Activated CD8-positive, alpha-beta memory T cell treated with anti-CD3 and anti-CD28 coated beads, Interleukin-2, amount 50 U/mL, for 48 hours (primary cell): ENCODE measurements at places on chromosomes 3 and 15.

DNA sequence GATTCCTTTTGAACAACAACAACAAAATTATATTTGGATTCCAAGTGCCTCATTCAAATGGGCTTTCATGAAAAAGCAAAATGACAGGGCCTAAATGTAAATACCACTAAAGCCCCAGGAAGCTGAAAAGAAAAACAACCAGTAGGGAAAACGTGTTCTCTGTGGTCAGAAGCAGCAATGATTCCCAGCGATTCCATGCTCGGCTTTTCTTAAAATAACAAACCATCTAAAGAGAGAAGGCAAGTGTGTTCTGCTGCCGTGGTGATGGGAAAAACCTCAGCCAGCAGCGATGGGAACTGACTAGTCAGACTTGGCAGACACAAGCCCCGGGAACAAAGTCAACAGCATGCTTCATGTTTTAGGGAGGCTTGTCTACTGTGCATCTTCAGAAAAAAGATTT, 153.6 kb downstream of the TNIK start:
- no peak for DNase-seq

- DNase-seq, result no peak
Observed at GRCh38 chr3:175839366-175840005, 980.4 kb downstream of the NAALADL2 start.

GRCh38 chr3:127819086-127819485, 3.2 kb downstream of the MGLL start:
- DNase-seq, result no peak

- peak; percentile 7 for DNase-seq
Observed at GRCh38 chr15:101000271-101000681, 81.1 kb downstream of the LRRK1 start.

DNA sequence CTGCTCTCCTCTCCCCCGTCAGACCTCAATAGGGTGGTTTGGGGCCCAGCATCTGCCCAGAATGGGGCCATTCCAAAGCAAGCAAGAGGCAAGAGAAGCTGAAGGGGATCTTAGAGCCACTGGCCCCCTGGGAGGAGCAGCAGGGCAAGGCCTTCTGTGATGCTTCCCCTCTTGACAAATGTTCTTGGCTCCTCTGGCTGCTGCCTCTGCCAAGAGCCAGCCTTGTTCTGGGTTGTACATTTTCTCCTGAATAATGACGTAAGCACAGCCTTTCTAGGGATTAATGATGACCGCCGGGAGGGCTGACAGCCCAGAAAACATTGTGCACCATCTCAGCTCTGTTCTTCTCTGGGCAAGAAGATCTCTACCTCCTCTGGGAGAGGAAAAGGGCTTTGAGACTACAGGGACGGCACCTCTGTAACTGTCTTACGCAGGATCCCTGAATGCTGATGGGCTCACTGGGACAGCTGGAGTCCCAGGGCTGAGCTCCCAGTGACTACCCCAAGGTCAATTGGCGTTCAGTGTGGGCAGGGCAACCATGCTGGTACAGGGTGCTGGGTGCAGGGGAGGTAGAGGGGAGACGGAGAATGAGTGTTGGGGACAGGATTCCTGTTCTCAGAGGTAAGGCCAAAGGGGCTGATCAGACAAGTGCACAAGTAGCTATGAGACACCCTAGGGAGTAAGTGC, 253.3 kb downstream of the FAM43A start:
- no peak for DNase-seq

- no peak for DNase-seq
Observed at GRCh38 chr15:66152650-66153049, 100.9 kb downstream of the MEGF11 start.

GRCh38 chr3:51698209-51698608, 8.7 kb upstream of the GRM2 start:
- DNase-seq, result no peak

DNA sequence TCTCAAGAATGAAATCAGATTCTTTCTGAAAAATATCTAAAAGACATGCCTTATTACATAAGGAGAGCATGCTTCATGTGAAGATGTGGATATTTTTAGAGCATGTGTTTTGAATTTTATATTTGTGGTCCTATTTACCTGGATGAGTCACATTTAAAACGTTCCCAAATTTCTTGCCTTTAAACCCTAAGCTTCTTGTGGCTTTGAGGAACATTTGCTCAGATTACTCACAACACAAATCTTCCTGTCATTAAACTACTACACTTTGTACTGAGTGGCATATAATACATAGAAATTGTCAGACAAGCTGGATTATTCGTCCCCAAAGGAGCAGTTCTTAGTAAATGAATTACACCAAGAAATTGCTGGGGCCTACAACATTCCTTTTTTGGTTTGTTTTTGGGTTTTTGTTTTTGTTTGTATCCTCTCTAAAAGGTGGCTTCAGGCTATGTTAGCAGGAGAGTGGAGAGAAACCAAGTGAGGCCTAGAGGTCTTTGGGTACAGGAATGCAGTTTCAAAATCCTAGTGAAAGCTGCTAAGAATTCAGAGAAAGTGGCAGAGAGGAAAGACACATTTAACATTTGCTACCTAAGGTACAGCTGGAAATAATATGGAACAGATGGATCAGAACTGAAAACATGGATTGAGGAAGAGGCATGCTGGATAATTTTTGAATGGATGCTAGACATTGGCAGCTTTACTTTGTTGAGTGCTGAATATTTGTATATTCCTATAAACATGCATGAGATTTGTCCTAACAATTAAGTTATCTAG, 128.1 kb downstream of the RPL22L1 start:
- no peak for DNase-seq

GRCh38 chr3:108590460-108590859, 938 bp downstream of the DZIP3 start:
- DNase-seq, result no peak

DNA sequence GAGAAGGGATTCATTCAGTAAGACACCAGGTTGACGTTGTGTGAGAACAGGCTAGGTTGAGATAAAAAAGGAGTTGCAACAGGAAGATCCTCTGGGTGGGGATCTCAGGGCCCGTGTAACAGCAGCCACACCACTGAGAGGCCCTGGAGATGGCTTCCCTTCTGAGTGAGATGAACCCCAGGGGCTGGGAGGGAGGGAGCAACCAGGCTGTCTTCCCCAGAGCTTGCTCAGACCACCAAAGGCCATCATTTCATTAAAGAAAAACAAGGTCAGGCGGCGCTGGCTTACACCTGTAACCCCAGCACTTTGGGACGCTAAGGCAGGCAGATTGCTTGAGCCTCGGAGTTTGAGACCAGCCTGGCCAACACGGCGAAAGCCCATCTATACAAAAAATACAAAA, 187.7 kb downstream of the ATP10A start:
- no peak for DNase-seq

- no peak for DNase-seq
Observed at GRCh38 chr15:82944056-82944455, 8.5 kb downstream of the HOMER2 start.

GRCh38 chr3:83738202-83738601, 1220.6 kb upstream of the CADM2 start:
- no peak for DNase-seq

GRCh38 chr3:364287-364686, 167.7 kb downstream of the CHL1 start:
- DNase-seq, result no peak

DNA sequence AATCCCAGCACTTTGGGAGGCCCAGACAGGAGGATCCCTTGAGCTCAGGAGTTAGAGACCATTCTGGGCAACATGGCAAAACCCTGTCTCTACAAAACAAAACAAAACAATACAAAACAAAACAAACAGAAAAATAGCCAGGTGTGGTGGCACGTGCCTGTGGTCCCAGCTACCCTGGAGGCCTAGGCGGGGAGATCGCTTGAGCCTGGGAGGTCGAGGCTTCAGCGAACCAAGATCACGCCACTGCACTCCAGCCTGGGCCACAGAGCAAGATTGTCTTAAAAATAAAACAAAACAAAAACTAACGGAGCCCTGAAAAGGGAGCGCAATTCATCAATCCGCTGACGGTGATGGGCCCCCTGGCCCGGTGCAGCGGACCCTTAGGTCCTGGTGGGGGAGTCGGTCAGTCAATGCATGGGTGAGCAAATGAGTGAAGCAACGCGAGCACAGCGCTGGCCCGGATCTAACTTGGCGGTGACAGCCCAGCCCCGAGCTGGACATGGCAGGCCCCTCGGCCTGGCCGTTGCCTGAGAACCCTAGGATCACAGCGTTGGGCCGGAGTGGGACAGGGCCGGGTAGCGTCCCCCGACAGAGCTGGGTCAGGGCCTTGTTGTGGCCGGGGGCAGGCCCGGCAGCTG, 52.4 kb upstream of the BLM start:
- DNase-seq, result no peak

- no peak for DNase-seq
Observed at GRCh38 chr15:79903144-79903543, 6.3 kb upstream of the MTHFS start.

- no peak for DNase-seq
Observed at GRCh38 chr3:39473452-39474125, 6.1 kb downstream of the MOBP start.

DNA sequence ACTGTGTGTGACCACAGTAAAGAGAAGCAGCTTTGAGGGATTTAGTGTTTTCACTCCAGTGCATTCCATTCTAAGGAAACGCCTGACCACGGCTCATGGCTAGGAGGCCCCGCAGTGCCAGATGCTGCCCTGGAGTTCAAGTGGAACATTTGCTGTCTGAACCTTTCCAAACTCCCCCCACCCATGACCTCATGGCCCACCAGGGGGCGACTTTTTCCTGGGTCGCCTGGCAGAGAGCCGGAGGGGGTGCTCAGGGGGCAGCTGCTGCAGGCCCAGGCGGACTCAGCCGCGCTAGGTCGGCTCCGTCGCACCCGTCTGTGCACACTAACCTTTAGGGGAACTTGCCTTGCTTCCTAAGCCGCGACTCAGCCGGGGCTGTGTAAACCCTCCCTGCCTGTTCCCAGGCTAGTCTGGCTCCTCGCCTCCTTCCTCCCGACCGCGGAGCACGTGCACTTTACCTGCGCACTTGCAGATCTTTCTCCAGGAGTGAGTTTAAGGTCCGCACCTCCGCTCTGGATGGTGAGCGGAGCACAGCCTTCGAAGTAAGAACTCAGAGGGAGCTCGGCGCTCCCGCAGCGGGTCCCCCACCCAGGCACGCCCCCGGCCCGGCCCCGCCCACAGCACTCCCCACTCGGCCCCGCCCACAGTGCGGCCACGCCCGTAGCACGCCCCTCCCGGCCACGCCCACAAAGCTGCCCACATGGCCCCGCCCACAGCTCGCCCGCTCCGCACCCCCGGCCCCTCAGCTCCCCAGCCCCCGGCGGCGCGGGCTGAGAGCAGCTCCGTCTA, at the start of gene OCA2:
Gene OCA2 (minus strand): TSS at position 550 of the 789 bp plus-strand sequence. CDS start 17,441 bp downstream, outside the sequence.
- DNase-seq, result peak; percentile 83

GRCh38 chr3:59605318-59605717, 555.5 kb upstream of the CFAP20DC start:
- no peak for DNase-seq

- no peak for DNase-seq
Observed at GRCh38 chr3:37139567-37140052, 34.8 kb downstream of the LRRFIP2 start.

GRCh38 chr3:119829420-119829819, 47.5 kb downstream of the NR1I2 start:
- DNase-seq, result no peak

- DNase-seq, result no peak
Observed at GRCh38 chr3:154161806-154162205, 40.6 kb downstream of the ARHGEF26 start.

DNA sequence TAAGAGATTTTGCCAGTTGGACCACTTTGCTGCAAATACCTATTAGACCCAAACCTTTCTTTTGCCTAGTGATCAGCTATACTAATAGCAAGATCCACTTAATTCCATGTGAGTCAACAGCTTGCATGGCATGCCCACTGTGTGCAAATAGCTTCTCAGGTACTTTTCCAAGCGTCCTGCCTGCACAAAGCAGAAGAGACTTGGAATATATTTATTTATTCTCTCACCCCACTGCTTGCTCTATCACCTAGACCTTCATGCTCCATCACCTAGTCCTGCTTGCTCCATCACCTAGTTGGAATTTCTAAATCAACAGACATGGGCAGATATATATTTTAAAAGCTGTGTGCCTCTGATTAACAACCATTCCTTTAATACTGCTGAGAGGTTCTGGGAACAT, 47.6 kb downstream of the MBNL1 start:
- no peak for DNase-seq

- no peak for DNase-seq
Observed at GRCh38 chr15:68617001-68617400, 38.2 kb downstream of the CORO2B start.

DNA sequence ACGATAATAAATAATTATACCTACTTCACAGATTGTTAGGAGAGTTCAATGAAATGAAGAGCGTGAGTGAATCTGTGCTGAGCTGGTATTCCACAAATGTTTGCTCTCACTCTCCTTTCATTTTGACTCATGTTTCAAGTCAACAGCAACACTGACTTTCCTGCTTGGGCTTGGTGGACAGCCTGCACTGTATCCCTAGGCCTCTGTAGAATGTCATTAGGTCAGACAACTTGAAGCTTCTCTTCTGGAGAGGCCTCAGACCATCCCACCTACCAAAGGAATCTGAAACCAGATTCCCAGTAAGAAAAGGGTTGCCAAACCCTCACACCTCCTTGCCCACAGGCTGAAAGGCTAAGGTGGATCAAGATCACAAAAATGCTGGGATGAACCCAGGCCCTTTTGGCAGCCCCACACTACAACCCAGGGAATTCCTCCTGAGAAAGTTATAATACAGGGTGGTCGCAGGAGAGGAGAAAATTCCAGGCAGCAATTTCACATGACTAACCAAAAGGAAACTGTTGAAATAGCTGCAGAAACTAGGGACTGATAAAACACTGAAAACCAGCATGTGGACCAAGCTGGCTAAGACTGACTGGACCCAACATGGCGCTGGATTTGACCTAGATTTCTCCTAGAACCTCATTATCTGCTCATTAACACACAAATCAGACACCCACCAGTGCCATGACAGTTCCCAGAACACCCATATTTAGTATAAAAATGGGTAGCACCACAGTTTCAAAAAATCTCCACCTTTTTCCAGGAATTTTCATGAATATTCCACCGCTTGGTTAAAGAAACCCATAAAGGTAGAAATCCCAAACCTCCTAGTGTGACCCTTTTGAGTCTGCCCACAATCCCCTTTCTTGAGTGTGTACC, 57.0 kb upstream of the ZNF148 start:
- no peak for DNase-seq

GRCh38 chr15:42788725-42789124, 51.8 kb upstream of the CDAN1 start:
- no peak for DNase-seq

DNA sequence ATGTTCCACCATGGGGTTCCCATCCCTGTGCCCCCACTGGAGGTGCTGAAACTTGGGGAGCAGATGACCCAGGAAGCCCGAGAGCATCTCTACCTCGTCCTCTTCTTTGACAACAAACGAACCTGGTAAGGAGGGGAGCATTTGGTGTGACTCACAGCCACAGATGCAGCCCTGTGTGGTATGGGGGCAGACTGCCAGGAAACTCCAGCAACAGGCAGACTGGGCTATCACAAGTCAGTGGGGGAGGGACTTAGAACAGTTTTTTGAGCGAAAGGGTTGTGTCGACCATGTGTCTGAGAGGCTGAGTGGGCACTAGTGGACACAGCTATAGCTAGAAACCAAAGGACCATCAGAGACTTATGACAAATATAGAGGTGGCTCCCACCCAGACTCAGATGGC, 3.4 kb upstream of the OGG1 start:
- no peak for DNase-seq
